ENCODE measurements at places on chromosomes 7 and 10.

DNA sequence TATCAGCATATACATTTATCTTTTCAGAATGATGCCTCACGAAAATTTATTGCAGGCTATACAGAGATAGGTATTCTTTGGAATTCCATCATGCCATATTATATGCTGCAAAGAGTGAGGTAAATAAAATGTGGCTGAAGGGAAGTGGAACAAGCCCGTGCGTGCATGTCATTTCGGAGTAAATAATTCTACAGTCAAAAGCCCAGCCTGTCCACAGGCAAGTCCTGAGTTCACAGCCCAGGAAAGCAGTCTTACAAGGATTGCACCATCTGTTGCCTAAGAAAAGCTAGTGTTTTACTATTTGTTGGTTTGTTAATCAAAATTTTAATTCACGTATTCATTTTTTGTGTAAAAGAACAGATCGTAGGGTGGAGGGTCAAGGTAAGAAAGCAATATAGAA is 292.4 kb upstream of the AKR1E2 start:
- DNase-seq: no peak

- no peak for DNase-seq
Measured at GRCh38 chr7:137074391-137075030, 206.1 kb downstream of the CHRM2 start.

- DNase-seq: no peak
Measured at GRCh38 chr10:36367362-36367761, 725.3 kb upstream of the FZD8 start.

GRCh38 chr10:154348-154747 is 19.1 kb downstream of the ZMYND11 start:
- no peak for DNase-seq

- no peak for DNase-seq
Measured at GRCh38 chr10:113939212-113939860, 84.9 kb downstream of the NHLRC2 start.

- no peak for DNase-seq
Measured at GRCh38 chr7:118648002-118648401, 423.5 kb downstream of the ANKRD7 start.

DNA sequence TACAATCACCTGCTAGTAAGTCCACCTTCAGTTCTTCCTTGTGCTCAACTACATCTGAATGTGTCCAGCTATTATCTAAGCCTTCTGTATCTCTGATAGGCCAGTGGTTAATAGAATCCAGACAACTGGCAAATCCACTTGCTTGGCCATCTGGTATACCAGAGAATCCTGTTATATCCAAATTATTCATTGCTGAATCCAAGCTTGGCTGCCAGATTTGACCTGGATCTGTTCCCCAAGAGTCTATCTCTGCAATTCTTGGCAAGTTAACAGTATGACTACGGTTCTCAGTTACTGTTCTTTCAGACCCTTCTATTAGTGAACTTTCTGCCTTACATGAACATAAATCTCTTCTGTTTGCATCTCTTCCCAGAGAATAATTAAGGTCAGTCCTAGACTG is 154.6 kb upstream of the TARP start:
- no peak for DNase-seq

- no peak for DNase-seq
Measured at GRCh38 chr10:93073539-93074146, at the start of gene CYP26A1. CYP26A1 (plus strand) TSS chr10:93073893; CDS start chr10:93073935, 42 bp downstream.

DNA sequence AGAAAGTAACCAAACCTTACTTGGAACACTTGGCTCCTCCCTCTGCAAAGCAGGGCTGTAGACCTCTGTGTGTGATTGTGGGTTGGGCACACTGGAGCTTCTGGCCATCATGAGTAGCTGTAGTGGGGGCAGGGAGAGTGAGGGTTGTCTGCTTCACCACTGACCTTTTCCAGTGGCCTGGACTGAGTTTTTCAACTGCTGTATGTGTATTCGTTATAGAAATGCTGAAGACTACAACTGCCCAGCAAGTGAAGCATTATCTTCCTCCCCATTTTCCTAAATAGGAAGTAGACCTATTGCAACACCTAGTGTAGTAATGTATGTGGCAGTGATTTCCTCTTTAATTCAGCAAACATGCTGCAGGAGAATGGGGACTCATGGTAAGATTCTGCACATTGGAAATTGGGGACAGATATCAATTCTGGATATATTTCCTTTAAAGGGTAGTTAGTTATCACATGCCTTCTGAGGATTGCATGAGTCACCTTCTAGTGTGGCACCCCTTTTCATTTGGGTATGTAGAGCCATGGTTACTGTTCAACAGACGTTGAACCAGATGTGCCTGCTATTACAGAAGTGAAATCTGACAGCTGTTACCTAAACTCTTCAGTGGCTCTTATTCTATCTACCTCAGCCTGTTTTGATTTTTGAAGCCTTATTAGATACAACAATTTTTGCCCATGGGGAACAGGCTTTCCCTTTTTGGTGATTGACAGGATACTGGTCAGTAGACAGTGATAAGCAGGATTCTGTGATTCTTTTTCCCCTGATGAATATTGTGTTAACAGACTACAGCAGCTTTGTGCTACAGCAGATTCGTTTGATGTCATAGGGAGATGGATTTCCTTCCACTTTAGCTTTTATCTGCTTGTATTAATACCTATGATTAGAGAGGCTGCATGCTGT is 130.9 kb downstream of the SND1 start:
- DNase-seq: no peak

DNA sequence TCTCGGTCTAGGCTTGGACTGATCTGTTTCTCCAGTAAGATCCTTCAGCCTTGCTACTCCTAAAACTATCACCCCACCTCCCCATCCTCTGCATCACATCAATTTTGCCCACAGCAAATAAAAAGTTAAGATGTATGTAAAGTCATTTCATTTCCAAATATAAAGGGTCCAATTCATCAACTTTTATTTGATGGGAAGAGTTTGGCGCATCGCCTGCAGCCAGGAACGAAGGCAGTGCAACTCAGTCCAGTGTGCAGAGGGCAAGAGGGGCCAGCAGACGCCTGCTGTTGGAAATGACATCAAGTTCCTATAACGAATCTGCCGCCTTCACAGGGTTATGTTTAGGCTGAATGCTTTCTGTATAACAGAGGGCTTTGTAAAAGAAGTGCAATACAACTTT is 97.0 kb downstream of the SVIL start:
- DNase-seq: no peak

DNA sequence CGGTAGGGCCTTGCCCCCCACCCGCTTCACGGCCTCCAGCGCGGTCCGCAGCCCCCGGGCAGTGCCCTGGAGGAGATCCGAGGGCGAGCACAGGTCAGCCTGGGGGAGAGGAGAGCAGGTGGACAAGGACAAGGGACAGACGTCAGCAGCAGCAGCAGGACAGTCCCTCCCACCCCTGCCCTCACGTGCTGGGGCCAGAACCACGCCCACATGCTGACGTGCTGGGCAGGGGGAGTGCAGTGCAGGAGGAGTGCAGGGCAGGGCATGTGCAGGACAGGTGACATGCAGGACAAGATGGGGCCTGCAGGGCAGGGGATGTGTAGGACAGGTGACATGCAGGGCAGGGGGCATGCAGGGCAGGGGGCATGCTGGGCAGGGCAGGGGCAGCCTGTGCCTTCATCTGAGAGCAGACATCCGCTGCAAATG is 1.5 kb upstream of the SAP25 start:
- no peak for DNase-seq

DNA sequence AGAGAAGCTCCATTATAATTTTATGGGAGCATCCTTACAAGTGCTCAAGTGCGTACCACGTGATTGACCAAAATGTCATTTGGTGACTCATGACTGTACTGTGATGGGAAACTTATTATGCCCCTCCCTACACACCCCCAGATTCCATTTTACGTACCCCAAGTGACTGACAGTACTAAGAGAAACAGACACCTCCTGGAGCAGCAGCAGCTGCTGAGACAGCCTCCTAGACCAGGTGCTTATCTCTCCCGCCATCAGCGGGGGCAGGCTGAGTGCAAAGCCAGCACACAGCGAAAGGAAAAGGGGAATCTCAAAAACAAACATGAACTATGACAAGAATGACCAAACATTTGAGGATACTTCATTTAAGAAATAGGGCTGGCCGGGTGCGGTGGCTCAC is 4.2 kb upstream of the ADAM12 start:
- no peak for DNase-seq

GRCh38 chr10:61081301-61081700 is 137.3 kb upstream of the RHOBTB1 start:
- no peak for DNase-seq

DNA sequence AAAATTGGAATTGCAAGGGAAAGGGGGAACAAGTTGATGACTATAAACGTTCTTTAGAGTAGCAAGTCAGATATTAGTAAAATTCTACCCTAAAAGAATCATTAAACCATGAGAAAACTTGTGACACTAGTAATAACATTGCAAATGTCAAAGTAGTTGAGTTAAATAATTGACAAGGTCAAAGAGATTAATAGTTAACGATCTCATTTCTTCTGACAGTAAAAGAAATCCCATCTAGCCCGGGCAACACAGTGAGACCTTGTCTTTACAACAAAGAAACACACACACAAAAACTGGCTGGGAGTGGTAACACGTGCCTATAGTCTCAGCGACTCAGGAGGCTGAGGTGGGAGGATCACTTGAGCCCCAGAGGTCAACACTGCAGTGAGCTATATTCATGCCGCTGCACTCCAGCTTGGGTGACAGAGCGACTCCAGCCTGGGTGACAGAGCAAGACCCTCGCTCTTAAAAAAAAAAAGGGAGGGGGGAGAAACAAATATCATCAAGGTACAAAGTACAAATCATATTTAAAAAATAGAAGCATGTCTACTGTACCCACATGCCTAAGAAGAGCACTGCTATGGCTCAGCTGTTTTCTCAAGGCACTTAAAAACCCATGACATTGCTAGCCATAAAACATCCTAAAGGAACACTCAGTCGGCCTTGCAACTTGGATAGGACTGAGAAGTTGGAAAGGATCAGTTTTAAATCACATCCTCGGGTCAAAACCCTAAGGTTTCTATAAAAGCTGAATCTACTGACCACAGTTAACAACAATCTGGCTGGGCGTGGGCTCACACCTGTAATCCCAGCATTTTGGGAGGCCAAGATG is 401.1 kb downstream of the PARD3 start:
- DNase-seq: no peak

- DNase-seq: no peak
Measured at GRCh38 chr10:109855746-109856145, 67.6 kb downstream of the XPNPEP1 start.

GRCh38 chr7:96122746-96123145 is 199.2 kb downstream of the SLC25A13 start:
- no peak for DNase-seq

DNA sequence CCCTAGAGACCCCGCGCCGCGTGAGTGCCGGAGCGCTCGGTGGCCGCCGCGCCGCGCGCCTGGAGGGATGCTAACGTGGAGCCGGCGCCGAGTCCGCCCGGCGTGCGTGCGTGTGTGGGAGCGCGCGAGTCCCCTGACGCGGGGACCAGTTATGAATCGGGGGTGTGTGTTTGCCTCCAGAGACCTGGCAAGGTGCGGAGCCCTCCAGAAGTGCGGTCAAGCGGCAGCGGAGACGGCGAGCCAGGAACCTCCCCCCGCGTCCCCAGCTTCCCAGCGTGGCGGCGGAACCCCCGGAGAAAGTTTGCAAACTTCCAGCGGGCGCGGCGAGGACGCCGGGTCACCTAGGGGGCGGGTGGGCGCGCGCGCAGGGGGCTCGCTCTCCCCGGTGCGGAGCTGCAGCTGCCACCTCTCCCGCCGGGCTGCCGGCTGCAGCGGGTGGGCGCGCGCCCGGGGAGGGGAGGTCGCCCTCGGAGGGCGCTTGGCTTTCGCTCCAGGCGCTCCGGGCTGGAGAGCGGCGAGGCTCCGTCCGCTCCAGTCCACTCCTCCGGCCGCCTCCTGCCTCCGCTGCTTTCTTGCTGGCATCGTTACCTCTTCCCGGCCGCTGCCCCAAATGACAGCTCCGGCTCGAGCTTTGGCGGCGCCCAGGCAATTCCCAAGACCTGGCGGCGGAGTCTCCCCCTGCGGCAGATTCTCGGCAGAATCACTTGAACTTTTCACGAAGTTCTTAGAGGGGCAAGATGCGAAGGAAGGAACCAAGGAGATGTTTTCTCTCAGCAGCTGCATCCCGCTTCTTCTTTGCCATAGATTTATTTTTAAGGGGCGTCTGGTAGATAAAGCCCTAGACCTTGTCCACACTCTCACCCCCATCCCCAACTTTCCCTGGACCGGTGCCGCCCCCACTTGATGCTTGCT is 2.3 kb upstream of the CREB5 start:
- no peak for DNase-seq

- DNase-seq: no peak
Measured at GRCh38 chr10:86758189-86759072, 2.0 kb downstream of the BMPR1A start.

All from NCI-H1417 treated with DMSO at 0.1 percent for 48 hours (cell line).